Cerebellar cortex (tissue), 1 donor: ENCODE measurements at places on chromosomes 7 and 10.
A peak's percentile ranks its signal among the peaks of the same experiment; 100 is the strongest.

- DNase-seq, result no peak
These were observed 44.2 kb downstream of the MINDY4 start for GRCh38 chr7:30815388-30815854.

GRCh38 chr7:2032876-2033407 lies 199.8 kb downstream of the MAD1L1 start:
- DNase-seq, result no peak

GRCh38 chr10:12699781-12700556 lies 301.5 kb downstream of the CCDC3 start:
- no peak for DNase-seq

DNA sequence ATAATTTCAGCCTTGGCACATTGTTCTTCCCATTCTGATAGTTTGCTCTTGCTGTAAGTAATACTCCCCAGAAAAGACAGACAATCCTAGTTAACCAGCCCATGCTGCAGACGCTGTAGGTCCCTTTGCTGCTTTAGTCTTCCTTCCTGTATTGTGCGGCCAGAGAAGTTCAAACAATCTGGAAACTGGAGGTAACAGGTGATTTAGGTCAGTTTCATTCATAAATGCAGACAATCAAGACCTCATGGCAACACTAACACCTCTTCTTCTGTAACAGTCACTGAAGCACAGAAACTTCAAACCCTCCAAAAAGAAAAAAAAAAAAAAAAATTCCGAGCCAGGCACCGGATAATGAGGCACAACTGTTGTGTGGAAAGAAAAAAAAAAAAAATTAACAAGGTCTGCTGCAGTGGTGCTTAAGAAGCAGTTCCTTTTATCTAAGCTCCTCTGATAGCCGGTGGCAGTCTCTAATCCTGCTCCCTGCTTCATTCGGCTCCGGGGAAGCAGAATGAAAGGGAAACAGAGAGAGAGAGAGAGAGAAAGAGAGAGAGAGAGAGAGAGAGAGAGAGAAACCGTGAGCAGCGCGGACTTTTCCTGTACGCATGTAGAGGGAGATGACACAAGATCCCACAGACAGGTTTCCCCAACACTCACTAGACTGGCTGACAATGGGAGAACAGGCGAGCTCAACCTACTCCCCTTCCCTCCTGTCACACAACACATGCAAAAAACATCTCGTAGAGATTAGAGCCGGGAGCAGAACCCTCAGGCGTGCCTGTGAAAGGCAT lies at the start of gene SEMA3A:
Gene SEMA3A (minus strand): TSS at position 306 of the 788 bp plus-strand sequence. CDS start 203 bp downstream, at position 103.
- DNase-seq, result peak; percentile 19

GRCh38 chr7:73718905-73719805 lies at the start of gene STX1A:
TSS of gene STX1A (minus strand) at chr7:73719669. CDS start at chr7:73719631, 38 bp downstream.
- DNase-seq, result peak; percentile 60

- DNase-seq, result no peak
These were observed 73.6 kb upstream of the FAM20C start for GRCh38 chr7:118615-119391.
